ENCODE measurements at places on chromosomes 12 and 14.

DNA sequence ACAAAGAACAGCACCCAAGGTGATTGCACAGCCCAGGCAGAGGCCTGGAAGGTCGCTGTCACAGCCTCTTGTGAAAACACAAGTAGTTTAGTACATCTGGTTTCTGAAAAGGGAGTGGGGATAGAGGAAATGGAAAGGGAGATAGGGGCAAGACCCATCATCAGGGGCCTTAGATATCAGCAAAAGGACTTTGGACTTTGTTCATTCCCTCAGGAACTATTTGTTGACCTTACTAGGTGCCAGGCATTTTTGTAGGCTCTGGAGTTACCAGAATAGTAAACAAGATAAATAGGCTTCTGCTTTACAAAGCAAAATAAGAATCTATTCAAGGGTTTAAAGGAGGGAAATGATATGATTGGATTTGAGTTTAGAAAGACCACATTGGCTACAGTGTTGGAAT, 199.4 kb upstream of the CDKN3 start:
- no peak for DNase-seq

DNA sequence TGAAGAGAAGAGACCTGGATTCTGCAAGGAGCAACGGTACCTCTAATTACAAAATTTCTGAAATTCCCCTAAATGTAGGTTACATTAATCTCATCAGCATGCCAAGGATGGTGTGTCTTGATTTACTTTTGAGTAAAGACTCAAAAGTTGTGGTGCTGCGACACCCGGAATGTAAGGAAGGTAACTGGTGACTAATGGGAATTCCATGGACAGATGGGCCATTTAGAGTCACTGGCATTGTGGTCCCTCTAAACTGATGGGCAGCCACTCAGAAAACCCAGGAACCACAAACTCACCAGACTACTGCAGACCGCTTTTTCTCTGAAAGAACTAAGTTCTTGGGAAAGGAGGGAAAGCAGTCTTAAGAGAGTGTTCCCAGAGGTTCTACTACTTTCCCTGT, 32.8 kb downstream of the GRIN2B start:
- DNase-seq: no peak

DNA sequence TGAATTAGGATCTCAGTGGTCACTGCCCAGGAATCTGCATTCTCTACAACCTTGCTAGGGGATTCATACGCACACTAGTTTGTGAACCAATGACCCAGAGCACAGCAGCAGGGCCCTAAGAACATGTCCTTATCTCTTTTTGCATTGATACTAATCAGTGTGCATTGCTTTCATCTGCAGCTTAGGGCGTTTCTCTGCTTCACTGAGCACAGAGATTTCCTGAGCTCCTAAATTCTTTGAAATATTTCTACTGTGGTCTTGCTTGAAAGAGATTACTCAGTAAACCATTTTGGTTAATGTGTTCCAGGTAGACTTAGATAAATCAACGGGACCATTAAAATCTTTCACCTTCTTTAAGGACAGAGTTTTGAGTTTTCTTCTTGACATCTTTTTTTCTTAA, 351.3 kb upstream of the KITLG start:
- DNase-seq: no peak

GRCh38 chr12:62050785-62051184, 209.4 kb upstream of the USP15 start:
- DNase-seq: no peak

DNA sequence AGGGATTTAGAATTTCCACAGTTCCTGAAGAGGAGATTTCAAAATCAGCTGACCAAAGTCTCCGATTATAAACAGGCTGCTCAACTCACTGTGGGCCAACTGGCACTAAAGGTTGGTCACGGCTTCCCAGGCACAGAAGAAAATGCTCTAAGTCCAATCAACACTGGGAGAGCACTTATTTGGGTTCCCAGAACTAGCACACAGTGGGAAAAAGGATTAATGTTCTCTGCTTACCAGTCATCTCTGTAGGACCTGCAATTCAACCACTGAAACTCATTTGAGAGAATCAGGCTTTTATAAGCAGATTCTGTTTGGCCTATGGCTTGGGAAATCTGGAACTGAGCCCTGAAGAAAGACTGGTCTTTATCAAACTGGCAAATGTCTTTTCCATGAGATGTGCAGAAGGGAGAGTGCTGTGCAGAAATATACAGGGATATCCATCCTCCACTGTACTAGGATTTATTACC, 49.4 kb downstream of the ABCC9 start:
- no peak for DNase-seq

- DNase-seq: no peak
Observed at GRCh38 chr14:51996148-51996746, 6.9 kb downstream of the RTRAF start.

Data from A549 (cell line).